A673 (cell line): ENCODE measurements at places on chromosomes 5 and 9. TPM values are rescaled to one million over a fixed set of nuclear protein-coding genes. Genes with fewer than 3 reads are reported as not detected.

DNA sequence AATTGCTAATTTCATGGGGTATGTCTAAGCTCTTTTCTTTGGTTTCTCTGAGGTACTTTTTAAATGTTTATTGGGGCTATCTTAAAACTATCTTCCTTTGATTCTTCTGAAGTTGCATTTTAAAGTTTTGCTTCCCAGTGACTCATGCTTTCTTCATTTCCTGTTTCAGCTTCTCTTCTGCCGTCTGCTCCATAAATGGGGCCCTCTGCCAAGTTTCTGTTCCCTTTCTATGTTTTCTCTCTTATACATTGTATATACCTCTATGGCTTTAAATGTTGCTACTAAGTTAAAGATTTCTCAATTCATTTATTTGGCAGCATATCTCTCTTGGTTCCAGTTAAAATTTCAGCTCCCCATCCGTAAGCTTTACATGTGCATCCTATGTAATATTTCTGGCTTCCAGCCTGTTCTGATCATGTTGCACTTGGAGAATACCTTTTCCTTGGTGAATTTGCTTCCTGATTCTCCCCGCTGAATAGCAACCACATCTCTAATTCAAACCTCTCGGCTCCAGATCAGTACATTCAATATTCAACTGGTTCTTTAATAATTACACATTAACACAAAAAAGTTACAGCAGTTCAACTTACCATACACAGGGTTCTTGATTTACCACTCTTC is 125.3 kb downstream of the ST8SIA4 start:
- peak; percentile 89 for DNase-seq

DNA sequence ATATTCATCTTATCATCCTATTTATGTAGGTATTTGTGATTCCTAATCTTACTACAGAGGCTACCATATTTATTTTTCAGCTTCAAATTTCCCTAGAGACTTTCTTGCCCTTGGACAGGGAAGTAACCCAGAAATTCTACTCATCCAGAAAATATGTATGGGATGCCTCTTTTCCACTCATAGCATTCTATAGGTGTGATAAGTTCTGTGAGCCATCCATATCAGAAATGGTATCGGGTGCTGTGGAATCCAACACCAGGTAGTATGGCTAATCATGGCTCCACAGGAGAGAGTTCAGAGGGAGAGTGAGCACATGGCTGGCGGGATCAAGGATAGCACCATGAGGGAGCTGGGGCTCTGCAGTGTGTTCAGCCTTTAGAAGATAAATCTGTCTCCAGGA is 349.3 kb upstream of the ACTBL2 start:
- DNase-seq, result no peak

DNA sequence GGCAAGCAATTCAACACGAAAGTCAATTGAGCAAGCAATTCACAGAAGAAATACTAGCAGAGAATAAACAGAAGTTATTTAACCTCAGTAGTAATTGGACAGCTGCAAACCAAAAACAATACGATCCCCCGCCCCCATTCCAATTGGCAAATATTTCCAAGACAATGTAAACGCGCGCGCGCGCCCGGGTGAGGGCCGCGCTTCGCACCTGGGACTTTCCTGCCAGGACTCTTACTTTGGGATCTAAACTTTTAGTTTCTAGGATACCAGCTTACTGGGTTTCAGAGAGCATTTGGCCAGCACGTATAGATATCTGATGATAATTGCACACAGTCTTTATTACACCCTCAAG is 8.6 kb downstream of the RUFY1 start:
- DNase-seq, result peak; percentile 52

GRCh38 chr9:72297516-72297915 is 67.5 kb downstream of the ZFAND5 start:
- no peak for DNase-seq

HRCT1 gene
- total RNA-seq, result 0.33 TPM in 1 of 2 replicates, not detected in the other
